ENCODE measurements at places on chromosomes 2 and 18.

- peak; percentile 53 for DNase-seq
Measured at GRCh38 chr18:2655178-2655953, at the start of gene SMCHD1. TSS of gene SMCHD1 (plus strand) at chr18:2655726. CDS start at chr18:2656076, 350 bp downstream.

DNA sequence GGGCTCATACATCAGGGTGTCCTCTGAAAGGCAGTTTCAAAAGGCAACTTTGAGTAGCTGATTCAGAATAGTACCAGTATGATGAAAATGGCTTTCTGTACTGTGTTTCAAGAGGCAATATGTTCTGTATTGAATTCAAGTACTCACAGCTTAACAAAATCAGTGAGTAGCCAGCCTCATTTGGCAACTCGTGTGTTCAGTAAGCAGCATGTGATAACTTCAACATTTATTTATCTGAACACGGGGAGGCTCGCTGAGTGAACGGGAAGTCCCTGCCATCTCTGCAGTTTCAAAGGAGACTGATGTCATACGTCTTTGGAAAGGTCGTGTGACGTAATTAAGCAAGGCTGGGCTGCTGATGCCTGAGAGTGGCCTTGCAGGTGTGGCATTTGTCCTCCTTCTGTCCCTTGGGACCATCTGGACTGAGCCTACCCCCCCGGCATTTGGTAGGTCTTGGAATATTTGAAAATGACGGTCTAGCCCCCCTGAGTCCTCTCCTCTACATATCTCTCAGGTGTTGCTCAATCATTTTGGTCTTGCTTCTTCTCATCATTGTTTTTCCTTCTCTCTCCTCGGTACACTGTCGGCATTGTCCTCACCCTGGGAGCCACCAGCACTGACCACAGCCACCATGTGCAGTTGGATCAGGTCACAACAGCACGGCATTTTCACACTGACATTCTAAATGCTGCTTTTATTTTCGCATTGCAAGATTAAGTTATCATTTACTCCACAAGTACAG is 62.8 kb downstream of the SMIM21 start:
- no peak for DNase-seq

- no peak for DNase-seq
Measured at GRCh38 chr2:154402213-154402612, 296.3 kb upstream of the KCNJ3 start.

DNA sequence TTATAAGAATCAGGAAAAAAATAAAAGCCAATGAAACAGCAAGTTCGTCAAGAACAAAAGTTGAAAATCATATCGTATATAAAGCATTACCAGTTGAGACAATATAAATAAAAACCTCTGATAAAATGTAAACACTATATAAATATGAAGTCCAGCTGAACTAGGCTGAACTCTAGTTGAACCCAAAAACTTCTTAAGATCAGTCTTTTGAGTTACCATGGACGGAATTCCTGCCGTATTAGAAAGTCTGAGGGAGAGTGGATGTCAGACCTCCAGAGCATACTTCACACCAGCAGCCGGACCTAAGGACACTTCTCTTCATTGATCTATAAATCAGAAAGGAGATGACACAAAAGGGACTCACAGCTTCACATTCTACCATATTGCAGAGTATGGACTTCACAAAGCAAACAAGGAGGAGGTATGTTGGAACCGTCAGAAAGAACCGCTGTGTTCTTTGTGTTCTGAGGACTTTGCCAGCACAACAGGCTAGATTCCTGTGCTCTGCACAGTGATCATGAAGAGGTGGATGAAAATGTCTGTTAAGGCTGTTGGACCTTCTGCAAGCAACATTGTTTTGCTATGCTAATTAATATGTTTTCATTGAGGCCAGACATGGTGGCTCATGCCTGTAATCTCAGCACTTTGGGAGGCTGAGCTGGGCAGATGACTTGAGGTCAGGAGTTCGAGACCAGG is 67.2 kb upstream of the SP5 start:
- no peak for DNase-seq

- no peak for DNase-seq
Measured at GRCh38 chr2:216758256-216759155, 63.2 kb upstream of the IGFBP5 start.

DNA sequence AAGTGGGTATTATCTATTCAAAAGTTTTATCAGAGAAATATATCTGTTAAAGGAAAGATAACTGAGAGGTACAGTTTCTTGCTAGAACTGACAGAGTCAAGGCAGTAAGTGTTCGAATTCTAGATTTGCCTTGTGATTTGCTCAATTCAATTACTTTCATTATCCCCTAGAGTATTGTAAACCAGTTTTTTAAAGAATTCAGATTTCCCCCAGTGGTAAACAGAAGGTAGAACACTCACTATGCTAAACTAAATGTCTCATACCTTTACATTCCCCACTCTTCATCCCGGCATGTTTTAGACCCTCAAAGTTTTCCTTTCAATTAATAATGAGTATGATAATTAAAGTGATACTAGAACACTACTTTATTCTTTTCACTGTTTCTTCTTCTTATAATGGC is 28.6 kb downstream of the TTC21B start:
- no peak for DNase-seq

GRCh38 chr2:96928277-96928781 is 58.1 kb downstream of the FAM178B start:
- DNase-seq: no peak

GRCh38 chr2:121237980-121238665 is 46.9 kb downstream of the TFCP2L1 start:
- no peak for DNase-seq

DNA sequence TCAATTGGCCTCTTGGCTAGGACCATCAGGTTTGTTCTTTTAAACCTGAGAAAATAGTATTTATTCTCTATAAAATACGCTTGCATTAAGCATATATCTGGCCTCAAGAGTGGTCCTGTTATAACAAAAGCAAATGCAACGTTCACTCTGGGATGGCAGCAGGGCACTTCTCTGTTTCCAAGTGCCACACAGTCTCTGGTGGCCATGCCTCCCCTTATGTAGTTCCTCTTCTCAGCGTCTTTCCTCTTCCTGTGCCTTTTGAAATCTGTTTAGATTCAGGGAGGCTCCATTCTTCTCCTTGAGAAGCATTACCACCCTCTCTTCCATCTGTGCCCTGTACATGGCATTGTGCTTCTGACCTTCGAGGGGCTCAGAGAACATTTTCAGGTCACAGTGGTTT is 51.9 kb downstream of the TSHZ1 start:
- DNase-seq: no peak

GRCh38 chr2:26840937-26841610 is 6.9 kb upstream of the DPYSL5 start:
- no peak for DNase-seq

DNA sequence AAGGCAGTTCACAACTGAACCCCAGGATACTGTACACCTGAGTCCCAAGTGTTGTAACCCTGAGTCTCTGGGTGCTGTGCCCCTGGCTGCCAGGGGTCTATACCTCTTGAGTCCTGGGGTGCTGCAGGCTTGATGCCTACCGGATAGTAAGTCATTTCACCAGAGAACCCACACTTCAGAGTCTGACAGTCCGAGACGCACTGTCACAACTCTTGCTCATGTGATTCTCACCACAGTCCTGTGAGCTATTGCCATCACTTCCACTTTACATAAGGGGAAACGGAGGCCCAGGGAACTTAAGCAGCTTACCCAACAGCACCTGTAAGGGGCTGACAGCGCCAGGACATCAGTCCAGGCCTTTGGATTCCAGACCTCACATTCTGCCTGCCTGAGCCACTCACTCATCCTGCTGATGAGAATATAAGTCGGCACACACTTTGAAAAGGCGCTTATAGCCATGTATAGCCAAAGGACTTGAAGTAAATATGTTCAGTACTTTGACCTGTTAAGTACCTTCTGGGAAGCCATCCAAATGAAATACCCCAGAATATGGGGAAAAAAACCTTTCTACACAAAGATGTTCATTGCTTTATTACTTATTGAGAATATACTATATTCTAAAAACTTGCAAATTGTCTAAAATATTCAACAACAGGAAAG is 180.7 kb upstream of the ID2 start:
- no peak for DNase-seq

DNA sequence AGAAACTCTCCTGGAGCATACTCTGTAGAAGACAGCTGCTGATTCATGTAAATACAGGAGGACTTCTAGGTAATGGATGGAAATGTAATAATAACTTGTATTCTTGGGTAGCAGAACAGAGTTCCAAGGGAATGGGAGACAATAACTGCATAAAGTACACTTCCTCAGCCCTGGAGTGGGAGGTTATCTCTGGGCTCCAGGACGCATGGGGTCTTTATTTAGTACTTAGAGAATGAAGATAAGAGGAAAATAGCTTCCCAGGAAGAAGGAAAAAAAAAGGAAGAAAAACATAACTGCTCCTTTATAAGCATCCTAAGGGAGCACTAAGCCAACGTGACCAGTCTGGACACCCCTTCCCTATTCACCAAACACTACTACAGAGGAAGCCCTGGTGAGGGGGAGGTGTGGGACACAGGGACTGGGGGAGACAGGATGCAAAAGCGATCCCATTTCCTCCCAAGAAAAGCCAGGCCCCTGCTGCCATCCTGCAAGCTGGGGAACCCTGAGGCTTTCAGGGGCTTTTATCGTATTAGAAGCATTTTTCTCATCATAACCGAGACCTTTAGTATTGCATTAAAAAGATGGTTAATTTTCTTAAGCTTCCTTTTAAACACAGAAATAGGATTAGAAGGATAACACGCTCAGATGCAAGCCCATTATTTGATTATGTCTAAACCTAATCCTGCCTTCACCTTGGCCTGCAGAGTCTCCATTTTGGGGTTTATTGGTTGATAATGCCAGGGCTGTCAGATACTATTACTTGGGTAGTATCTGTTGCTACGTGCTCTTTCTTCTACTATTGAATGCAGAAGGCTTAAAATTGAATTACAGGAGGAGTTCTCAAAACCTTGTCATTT is 78.5 kb downstream of the KLF7 start:
- no peak for DNase-seq

DNA sequence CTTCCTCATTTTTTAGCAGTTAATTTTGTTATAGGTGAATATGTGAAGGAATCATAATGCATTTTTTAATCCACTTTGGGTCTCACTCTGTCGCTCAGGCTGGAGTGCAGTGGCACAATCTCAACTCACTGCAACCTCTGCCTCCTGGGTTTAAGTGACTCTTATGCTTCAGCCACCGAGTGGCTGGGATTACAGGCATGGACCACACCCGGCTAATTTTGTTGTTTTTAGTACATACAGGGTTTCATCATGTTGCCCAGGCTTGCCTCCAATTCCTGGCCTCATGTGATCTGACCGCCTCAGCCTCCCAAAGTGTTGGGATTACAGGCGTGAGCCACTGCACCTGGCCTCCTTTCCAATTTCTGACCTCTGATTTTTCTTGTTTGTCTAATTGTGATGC is 17.7 kb downstream of the SCYGR5 start:
- no peak for DNase-seq

- no peak for DNase-seq
Measured at GRCh38 chr2:215619022-215619958, 183.4 kb upstream of the FN1 start.

GRCh38 chr2:222301053-222301795 is 2.4 kb upstream of the PAX3 start:
- no peak for DNase-seq

DNA sequence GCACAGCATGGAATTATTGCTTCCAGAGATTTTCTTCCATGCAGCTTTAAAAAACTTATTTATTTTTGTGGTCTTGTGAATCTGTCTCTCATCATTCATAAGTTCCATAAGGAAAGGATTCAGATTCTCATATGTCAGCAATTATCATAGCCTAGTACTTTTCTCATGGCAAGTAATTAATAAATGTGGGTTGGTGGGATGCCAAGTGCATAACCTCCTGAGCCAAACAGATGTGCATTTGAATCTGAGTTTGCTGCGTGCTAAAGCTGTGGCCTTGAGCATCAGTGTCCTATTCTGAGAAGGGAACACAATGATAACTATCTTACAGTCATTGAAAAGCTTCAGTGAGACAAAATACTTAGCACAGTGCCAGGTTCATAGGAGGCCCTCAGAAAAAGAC is 331.9 kb downstream of the PDE11A start:
- no peak for DNase-seq

GRCh38 chr2:191574232-191574631 is 103.7 kb upstream of the NABP1 start:
- no peak for DNase-seq

DNA sequence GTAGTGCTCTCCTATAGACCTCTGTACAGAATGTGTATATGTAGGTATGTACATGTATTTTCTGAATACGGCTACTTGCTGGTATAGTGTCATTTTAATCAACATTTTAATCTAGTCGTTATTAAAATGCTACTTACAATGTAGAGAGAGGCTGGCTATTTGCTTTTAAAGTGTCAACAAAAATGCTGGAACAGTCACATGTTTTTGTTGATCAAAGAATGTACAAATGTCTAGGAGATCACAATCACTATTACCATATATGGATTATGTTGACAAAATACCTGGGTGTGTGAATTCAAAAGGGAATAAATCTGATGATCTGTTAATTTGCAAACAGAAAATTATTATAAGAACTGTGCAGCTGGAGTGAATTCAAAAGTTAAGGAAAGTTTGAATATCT is 170.3 kb downstream of the CAMKMT start:
- DNase-seq: no peak

DNA sequence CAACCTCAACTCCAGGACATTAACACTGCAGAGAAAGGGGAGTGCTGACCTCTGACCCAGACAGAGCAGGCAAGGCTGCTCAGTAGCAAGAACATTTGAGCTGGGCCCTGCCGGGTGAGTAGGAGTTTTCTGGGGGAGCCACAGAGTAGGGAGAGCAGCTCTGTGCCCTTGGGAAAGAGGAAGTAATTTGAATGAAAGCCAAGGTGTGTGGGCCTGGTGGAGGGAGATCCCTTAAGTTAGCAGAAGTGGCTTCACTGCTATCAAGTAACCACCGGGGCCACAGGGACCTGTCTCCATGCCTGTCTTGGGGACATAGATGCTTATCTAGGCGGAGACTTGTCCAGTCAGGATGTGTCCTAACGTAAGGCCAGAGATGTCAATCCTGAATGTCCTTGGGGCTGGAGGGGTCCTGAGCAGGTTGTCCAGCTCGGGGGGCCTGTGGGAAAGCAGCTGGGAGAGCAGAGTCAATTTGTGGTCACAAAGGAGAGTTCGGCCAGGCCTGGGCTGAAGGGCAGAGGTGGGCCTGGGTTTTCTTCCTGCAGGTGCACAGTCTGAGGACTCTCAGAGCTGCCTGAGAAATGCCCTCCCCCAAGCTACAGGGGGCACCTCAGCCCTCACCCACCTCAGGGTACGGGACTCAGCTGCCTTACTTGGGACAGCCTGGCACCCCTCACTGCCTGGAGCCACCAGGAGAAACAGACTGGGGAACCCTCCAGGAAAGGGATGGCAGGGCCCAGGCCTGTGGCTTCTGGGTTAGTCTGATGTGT is 15.0 kb upstream of the OTOF start:
- no peak for DNase-seq

GRCh38 chr2:99728166-99728565 is 238.3 kb upstream of the REV1 start:
- no peak for DNase-seq

- no peak for DNase-seq
Measured at GRCh38 chr2:149595056-149595963, 7.7 kb upstream of the MMADHC start.

DNA sequence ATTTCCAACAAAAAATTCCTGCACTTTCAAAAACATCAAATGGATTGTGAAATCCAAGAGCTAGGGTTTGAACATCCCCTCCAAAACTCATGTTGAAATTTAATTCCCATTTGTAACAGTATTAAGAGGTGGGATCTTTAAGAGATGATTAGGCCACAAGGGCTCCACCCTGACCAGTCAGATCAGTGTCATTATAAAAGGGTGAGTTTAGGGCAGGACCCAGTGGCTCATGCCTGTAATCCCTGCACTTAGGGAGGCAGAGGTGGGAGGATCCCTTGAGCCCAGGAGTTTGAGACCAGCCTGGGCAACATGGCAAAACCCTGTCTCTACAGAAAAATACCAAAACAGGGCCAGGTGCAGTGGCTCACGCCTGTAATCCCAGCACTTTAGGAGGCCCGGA is 8.9 kb downstream of the GTF3C2 start:
- DNase-seq: no peak

All from thoracic aorta (tissue), 2 donors.